ENCODE measurements at places on chromosomes 5 and 9.

GRCh38 chr9:92480291-92480771, 2.0 kb downstream of the ASPN start:
- no peak for DNase-seq

- DNase-seq = no peak
These were observed 4.6 kb downstream of the TGFBR1 start for GRCh38 chr9:99109522-99109921.

- no peak for DNase-seq
These were observed 171.3 kb downstream of the SLC28A3 start for GRCh38 chr9:84169240-84169639.

DNA sequence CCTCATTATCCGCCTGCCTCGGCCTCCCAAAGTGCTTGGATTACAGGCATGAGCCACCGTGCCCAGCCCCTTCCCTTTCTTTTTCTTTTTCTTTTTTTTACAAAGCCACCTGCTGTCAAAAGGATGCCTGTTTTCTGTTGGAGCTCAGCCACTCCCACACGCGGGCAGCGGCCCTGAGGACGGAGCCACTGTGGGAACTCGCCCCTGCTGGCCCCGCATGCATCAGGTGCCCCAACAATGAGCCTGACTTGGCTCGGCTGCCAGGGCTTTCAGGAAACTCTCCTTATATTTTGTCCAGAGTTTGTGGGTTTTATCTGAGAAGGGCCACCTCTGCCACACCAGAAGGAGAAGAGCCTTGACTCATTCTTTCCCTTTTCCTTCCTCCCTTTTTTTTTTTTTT, 37.1 kb upstream of the LRRC14B start:
- no peak for DNase-seq

DNA sequence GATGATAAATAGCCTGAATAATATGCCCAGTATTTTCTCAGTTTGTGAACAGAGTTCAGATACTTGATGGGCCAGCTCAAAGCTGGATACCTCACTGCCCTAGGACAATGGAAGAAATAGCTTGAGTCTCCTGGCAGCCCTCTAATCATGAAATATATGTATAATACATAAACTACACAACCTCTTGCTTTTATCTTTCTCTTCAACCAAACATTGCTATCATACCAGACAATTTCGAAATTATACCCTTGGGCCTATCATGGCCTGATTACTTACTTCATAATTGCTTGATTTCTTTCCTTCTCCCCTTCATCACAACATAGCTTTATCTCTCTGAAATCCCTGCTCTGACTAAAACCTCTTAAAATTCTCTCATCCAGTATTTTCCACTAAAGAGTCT, 1144.9 kb upstream of the C9orf72 start:
- no peak for DNase-seq

- DNase-seq = no peak
These were observed 138.9 kb upstream of the CDKN2B start for GRCh38 chr9:22147813-22148527.

GRCh38 chr5:129398026-129398678, 61.9 kb upstream of the ADAMTS19 start:
- DNase-seq = no peak

- no peak for DNase-seq
These were observed 109.9 kb upstream of the CDKN2B start for GRCh38 chr9:22118810-22119521.

- DNase-seq = no peak
These were observed 5.2 kb upstream of the NKD2 start for GRCh38 chr5:1003296-1003937.

- DNase-seq = no peak
These were observed 80.7 kb downstream of the PPARGC1B start for GRCh38 chr5:149810856-149811255.
